Cortex of kidney (tissue), 1 donor: ENCODE measurements at places on chromosomes 6 and 20.

DNA sequence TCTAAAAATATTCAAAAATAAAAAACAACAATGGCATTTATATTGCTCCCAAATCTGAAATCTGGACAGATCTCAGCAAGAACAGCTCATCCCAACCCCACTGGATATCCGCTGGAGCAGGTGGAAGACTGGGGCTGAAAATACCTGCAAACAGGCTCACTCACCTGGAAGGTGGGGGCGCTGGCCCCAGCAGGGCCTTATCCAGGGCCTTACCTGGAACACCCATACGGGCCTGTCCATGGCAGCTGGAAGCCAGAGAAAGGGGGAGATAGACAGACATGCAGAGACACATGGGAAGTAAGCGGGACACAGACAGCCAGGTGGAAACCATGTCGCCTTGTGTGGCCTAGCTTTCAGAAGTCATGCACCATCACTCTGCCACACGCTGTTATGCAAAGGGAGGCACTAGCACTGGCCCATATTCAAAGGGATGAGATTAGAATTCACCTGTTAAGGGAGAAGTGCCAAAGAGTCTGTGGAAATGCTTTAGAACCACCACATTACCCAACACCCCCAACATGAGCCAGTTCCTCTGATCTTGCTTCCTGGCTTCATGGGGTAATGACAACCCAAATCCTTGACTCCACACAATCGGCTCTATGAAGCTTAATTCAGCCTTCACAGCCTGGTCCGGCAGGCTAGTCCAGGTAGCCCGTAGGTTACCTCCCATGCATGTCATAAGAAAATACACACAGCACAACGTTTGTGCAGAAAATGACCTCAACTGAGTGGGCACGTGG is 99.0 kb upstream of the CDYL start:
- no peak for DNase-seq

DNA sequence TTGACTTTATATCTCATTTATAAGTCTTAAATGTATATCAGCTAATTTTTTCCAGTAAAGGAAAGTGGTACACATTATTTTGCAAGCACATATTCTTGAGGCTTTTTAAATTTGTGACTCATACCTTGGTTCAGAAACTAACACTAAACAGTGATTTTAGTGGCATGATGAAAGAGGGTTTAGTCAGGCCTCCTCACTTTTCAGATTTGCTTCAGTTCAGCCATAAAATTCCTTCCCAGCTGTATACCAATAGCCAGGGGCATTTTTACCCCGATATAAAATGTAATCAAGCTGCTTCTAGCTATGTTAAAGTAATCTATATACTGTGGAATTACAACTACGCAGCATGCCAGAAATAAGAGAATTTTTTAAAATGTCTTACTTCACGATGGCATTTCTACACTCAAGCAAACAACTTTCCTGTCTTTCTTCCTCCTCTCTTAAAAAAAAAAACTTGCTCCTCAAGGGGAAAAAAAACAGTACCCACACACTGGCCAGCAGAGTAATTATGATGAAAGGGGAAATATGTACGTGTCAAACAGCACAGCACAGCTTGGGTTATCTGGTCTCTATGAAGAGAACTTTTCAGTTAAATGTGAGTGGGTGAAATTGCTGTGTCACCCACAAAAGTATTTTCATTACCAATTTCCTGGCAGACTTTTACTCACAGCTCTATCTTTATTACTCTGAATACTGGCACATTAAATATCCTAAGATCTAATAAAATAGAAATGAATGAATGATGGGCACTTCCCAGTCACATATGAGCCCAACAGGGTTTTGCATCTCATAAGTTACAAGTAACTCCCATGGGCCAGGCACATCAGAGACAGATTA is 244.8 kb upstream of the TENT5A start:
- no peak for DNase-seq

DNA sequence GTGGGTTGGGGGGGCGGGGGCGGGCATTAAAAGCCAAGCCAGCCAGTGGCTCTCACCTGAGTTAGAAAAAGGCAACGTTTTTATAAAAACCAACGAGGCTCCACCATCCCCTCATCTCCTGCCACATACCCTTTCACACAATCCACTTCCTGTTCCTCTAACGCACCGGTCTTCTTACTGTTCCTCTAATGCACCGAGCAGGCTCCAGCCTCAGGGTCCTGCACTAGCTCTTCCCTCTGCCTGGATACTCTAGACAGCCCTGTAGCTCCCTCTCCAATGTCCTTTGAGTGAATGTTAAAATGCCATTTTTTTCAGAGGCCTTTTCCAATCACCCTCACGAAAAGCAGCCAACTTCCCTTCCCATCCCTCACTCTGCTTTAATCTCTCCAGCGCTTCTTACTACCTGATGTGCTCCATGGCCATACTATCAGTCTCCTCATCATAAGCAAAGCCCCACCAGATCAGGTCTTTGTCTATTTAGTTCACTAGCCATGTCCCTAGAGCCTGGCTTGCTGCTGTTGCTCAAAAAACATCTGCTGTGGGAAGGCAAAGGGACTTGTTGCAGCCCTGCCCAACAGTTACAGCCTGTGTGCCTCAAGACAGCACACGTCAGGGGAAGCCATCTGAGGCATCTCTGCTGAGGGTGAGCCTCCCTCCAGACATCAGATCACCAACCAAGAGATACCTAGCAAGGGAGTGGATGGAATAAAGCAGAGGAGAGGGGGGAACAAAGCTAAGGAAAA is 3.9 kb downstream of the FKBP1A start:
- no peak for DNase-seq

DNA sequence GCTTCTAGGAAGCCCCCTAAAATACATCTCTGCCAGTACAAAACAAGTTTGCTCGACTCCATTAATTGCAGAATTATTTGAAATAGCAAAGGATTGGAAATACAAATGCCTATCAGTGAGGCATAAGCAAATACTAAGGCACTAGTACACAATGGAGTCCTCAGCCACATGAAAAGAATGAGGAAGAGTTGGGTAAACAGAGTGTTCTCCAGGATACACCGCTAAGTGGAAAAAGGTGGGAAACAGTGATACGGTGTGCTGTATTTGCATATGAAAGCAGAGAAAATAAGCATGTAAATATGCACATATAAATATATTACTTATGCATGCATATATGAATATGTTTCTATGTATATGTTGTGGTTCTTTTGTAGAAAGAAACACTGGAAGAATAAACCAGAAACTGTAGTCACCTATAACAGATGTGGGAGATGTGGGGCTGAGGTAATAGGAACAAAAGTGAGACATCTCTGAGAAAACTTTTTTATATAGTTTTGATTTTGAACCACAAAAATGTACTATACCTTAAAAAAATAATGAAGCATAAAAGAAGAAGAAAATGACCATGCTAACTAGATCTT is 143.4 kb upstream of the MYLIP start:
- no peak for DNase-seq

GRCh38 chr20:50635676-50636600 is 55.4 kb downstream of the RIPOR3 start:
- DNase-seq: no peak

GRCh38 chr20:37071481-37071911 is 24.3 kb downstream of the RBL1 start:
- DNase-seq: no peak

DNA sequence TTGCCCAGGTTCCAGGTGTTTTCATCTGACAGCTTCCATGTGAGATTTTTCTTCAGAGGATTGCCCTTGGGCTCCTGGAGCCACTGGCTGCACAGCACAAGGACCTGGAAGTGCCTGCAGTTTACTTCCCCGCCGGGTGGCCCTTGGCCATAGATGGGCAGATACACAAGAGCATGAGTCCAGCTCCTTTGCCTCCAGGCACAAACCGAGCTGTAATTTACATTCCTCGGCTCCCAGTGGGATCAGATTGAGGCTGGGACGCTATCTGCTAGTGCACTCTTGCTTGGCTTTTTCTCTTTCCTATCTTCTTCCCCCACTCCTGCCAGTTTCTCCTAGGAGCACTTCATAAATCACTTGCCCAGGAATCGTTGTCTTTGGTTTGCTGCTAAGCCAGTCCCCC is 85.4 kb upstream of the RALY start:
- DNase-seq: no peak

- DNase-seq: no peak
Observed at GRCh38 chr6:147806697-147807096, 298.2 kb downstream of the SAMD5 start.

DNA sequence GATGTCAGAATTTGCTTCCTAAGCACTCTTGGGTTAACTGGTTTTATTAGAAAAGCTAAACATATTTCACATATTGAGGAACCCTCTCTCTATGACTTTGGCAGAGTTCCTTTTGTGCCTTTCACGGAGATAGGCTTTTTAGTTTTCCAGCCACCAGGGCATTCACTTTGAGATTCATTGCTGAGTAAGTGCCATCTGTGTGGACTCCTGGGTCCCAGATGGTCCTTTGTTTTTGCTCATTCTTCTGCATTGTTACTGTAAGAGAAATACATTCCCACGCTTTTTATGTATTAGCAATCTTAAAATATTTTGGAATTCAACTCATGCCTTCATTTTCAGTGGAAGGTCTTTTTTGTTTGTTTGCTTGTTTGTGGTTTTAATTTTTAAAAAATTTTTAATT is 76.3 kb upstream of the PHACTR2 start:
- no peak for DNase-seq

- no peak for DNase-seq
Observed at GRCh38 chr6:97909380-97909779, 626.4 kb upstream of the MMS22L start.

DNA sequence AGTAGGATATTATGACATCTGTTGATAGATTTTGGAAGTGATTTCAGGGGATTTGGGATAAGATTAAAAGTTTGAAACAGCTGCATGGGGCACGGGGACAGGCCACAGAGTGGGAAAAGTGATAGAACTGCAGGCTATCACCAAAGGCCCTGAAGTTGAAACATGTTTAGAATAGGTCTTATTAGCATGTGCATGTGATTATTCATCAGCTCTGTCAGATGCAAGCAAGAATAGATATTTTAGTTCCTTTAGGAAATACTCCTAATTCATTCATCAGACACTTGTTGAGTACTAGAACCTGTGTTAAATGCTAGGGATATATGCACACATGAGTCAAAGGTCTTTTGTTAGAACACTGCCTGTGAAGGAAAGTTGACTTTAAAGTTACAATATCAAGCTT is 261.2 kb upstream of the MAN1A1 start:
- no peak for DNase-seq
